Stimulated activated CD8-positive, alpha-beta memory T cell treated with anti-CD3 and anti-CD28 coated beads, Interleukin-7, amount 100 ng/mL, for 48 hours (primary cell): ENCODE measurements at places on chromosomes 13 and 19.

GRCh38 chr13:50512474-50513299, 330.8 kb downstream of the DLEU7 start:
- DNase-seq: peak; percentile 6

DNA sequence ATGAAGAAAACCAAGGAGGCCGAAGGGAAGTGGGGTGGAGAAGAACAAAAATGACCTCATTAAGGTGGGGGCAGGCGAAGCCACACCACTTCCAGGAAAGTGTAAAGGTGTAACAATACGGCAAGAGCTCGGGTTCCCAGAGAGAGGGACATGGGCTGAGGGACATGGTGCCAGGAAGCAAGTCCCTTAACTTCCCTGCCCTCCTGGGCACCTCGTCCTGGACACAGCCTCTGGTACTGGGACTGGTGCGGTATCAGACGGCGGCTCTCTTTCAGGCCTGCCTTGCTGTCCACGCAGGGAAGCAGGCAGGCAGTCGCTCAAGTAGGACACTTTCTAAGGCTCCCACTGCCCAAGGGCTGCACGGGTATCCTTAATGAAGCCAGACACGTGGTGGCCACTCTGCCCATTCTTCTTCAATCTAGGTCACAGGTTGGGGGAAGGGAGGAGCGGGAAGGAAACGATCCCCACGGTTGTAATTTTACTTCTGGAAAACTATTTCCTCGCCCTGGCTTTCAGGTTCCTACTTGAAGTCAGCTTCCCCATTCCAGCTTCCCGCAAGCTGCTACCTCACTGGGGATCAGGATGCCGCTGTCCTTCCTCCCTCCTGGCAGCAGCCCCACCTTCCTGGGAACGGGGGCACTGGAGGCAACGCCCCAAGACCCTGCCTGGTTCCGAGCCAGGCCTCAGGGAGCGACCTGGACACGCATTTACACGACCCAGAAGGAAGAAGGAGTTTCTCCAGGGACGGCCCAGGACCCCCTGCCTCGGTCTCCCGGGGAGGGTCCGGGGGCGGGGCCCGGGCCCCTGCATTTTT, 1.2 kb downstream of the AP3D1 start:
- no peak for DNase-seq

- no peak for DNase-seq
Measured at GRCh38 chr13:63629591-63629990, 2213.9 kb upstream of the PCDH20 start.

GRCh38 chr13:113152691-113152983, 5.8 kb upstream of the PROZ start:
- DNase-seq: no peak
